WTC11 (cell line): ENCODE measurements at places on chromosomes 2 and 18.

DNA sequence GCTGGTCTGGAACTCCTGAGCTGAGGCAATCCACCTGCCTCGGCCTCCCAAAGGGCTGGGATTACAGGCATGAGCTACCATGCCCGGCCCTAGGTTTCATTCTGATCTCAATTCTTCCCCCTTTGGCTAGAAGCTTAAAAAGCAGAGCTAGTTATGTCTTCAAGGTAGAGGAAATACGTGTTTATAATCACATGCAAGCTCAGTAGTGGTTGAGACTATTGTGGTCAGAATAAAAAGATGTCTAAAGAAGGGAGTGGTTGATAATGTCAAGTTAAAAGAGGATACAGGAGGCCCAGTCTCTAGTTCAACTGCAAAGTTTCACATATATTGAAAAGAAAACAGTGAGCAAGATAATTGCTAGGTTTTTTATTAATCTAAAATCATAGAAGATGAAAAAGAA, 807.8 kb upstream of the ACVR2A start:
- DNase-seq, result no peak

GRCh38 chr2:74186038-74186437, 7.4 kb upstream of the MOB1A start:
- DNase-seq, result no peak

- DNase-seq, result no peak
Measured at GRCh38 chr2:148922776-148923475, 47.9 kb downstream of the KIF5C start.

- no peak for DNase-seq
Measured at GRCh38 chr18:35024965-35025364, 16.2 kb upstream of the MAPRE2 start.

GRCh38 chr2:148132412-148132811, 111.5 kb downstream of the MBD5 start:
- no peak for DNase-seq

GRCh38 chr2:217552081-217552480, 450.7 kb downstream of the TNS1 start:
- DNase-seq, result no peak

- DNase-seq, result no peak
Measured at GRCh38 chr2:145190031-145190703, 670.2 kb upstream of the ZEB2 start.

DNA sequence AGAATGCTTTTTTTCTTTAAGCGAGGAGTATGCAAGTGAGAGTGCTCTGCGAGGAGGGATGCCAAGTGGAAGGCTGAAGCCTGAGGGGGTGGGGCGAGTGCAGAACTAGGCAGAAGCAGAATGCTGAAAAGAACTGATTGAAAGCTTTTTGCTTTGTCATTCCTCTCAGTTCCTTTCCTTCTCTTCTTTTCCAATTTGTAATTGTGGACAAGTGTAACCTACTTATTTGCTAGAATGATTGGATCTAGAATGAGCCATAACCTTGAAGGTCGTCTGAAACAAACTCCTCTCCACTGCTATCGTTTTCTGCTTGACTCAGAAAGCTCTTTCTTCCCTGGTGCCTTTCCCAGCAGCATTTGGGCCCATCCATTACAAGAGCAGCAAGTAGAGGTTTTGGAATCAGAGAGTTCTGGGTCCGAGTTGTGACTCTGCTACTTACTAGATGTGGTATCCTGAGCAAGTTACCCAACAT, 115.3 kb downstream of the METTL8 start:
- DNase-seq, result peak; percentile 66

DNA sequence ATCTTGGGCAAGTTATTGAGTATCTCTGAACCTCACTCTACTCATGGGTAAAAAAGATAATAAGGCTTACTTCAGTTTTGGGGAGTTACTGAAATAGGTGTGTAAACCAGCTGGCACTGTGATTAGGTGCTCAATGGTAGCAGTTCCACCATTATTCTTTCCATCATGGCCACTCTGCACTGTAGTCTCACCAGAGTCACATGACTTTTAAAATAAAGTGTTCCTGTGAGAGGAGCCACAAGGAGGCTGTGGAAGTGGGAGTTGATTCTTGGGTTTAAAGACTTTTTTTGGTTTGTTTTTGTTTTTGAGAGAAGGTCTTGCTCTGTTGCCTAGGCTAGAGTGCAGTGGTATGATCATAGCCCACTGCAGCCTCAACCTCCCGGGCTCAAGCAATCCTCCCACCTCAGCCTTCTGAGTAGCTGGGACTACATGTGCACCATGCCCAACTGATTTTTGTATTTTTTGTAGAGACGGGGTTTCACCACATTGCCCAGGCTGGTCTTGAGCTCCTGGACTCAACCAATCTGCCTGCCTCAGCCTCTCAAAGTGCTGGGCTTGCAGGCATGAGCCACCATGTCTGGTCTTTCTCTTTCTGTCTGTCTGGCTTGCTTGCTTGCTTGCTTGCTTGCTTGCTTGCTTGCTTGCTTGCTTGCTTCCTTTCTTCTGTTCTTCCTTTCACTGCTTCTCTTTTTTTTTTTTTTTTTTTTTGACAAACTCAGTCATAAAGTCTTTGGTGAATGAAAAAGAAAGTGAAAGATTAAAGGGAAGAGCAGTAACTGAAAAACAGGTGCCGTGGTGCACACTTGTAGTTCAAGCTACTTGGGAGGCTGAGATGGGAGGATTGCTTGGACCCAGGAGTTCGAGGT, 21.2 kb upstream of the ACVR1 start:
- DNase-seq, result no peak

DNA sequence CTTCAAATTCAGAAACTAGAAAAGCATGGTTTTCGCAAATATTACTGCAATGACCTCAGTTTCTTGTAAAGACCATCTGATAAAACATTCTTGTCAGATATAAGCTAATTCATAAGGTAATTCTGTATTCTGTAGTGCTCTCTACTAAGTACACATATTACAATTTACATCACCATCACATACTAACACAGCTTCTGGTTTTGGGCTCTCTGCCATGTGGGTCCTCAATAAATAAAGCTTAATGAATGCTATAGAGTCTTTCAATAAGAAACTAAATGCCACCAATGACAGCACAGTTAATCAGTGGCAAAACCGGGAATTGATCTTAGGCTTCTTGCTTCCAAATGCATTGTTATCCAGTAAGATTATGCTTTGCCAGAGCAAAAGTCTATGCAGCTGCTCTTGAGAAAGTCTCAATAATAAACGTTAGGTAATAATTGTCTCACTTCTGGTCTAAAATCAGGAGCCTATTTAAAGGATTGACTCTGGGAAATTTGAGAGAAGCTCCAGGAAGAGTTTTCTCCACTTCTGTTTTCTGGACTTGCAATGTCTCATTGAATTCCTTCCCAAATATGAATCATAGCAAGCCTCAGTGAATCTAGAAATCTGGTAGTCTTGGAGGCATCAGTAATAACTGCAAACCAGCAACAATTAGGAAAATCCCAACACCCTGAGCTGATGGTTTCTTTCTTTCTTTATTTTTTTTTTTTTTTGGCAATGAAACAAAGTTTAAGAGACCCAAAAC, 67.9 kb upstream of the RAPGEF4 start:
- DNase-seq, result no peak

- DNase-seq, result no peak
Measured at GRCh38 chr2:221270806-221271205, 301.3 kb downstream of the EPHA4 start.

DNA sequence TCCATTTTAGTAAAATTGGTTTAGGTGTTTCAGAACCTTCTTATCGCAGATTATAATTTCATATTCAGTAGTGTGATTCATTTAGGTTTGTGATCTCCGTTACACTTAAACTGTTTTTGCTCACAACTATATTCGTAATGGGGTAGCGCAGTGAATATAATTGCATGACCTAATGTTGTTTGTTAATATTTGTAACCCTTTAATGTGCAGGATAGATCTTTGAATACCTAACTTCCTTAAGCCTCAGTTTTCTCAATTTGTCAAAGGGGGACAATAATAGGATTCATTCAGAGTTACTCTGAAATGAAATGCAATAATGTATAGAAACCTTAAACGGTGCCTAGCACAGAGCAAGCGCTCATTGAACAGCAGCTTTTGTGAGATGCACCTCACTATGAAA, 558 bp upstream of the ZDBF2 start:
- no peak for DNase-seq

DNA sequence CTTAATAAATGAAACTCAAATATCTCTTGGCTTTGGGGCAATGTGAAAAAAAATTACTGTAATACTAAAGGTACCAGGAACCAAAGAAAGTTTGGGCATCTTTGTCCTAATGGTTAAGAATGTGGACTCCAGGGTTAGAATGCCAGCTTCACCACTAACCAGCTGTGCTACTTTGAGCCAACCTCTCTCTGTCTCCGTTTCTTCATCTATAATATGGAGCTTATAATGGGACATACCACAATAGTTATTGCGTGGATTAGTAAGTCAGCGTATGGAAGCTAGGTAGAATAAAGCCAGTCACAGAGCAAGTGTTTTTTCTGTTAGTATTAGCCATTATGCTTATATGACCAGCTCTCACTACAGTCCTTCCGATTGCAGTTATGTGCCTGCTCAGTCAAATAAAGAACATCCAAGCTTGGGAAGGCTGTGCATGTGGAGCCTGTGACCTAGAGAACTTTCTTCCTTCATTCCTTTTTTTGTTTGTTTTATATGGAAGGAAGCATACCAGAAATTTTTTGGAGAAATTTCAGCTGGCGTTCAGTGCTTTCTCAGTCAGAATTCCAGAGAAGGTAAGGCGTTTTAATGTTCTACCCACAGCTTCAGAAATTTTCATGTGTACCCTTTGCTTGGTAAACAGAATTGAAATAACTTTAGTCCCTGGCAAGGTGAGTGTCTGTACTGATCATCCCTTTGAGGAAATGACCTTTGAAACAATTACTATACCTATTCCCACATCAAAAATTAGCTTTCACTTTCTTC, 114.0 kb upstream of the RND3 start:
- DNase-seq, result no peak

DNA sequence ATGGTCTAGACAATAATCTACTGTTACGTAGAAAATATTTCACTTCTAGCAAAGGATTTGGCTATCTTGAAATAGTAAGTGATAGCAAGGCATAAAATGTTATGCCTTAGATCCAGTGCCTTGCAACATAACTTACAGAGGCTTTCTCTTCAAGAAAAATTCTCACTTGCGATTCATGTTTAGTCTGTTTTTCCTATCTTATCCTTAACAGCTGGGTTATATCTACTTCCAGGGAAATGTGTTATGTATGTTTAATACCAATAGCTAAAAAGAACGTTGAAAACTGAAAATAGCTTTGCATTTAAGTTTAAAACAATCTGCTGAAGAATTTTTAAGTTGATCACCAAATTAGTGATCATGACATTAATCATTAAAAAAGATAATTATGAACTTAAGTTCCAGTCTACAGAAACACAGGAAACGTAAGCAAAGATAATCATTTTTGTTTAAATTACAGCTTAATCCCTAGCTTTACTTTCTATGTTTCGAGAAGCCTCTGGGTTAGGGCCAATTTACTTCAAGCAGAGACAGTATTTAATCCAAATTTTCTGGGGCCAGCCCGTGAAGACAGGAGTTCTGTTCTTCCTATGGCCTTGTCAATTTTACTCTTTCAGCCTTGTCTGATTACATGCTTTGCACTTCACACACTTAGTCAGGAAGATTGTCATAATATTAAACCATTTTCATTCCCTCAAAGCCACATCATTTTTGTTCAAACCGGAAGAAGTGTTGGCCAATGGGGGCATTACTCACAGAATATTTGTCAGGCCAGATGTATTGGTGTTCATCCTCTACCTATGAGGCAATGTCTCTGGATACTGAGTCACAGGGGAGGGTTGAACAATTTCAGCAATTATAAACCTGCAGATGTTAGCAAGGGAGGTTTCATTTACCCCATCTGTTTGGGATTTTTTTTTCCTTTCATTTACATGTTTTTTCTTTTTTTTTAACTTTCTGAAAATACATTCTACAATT, 1132.9 kb upstream of the ZEB2 start:
- no peak for DNase-seq

DNA sequence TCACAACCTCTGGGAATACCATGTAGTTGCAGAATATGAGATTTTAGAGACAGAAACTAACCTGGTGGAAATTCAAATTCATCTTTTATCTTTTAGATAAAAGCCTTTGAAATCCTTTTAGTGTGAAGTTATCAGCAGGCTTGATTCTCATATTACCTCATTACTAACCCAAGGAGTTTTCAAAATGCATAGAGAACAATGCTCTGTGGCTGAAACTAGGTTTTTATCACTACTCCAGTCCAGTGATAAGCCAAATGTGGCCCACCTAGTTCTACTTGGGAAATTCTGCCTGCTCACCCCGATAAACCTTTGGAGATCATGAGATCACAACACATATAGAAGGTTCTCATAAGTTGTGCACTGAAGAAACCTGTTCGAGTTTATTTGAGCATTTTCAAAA, 121.7 kb downstream of the MMADHC start:
- no peak for DNase-seq

DNA sequence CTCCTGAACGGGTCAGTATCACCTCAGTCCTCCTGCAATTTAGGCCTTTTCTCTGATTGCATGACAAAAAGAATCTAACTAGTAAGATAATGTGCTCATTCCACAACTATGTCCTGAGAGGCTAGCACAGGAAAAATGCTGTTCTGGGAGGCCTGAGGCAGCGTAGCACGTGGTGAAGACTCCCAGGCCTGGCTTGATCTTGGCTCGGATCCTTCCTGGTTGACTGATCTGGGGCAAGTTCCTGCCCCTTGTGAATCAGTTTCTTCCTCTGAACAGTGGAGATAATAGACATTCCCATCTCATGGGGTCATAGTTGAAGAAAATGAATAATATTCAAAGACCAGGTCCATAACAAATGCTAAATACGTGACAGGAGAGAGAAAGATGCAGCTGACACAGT, 12.3 kb downstream of the FBLN7 start:
- no peak for DNase-seq

DNA sequence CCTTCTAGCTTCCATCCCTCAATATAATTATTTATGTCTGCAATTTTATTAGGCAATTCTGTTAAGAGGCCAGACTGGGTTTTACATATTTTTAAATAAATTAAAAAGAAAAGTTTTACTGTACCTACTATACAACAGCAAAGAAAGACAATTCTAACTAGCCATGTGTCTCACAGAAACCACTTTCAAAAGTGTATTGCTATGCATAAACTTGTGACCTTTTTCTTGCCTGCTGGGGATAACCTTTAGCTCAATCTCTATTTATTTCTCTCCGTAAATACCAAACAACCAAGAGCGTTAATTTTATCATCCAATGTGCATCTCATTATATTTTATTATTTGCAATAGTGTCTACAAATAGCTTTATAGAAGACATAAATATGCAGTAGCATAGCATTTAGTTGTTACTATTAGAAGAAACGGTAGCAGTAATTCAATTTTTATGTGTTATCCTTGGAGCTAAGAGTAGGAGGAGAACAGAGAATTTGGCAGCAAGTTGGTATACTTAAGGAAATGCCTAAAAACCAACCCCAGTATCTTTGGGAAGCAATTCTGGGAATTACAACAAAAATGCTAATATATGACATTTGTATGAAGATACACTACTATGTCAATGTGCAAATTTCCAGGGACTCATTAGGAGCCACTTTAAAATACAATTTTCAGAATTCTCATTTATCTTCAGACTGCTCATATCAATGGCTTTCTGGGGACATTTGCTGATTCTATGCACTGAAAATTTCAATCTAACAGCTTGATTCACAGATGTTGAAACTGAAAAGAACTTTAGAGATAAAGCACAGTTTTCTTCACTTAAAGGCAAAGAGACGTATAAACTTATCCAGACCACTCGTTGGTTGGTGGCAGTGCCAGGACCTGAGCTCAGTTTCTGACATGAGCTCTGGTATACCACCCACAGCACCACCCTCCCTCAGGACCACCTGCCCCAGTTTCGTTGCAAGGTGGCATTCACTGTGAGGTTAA, 23.0 kb upstream of the RTN4 start:
- DNase-seq, result no peak
